ENCODE measurements at places on chromosomes 5 and 9. TPM values are rescaled to one million over a fixed set of nuclear protein-coding genes. Genes with fewer than 3 reads are reported as not detected.

The STPG3 gene
- not detected for polyA plus RNA-seq

The FOXD4L5 gene
- polyA plus RNA-seq = not detected

The PITX1 gene
- not detected for polyA plus RNA-seq

GRCh38 chr5:73126957-73127356, 6.6 kb downstream of the TMEM171 start:
- H3K27me3 ChIP-seq = peaks cover 57% of the 10 kb centered on the region
- H3K36me3 ChIP-seq = no peaks in the 10 kb centered on the region
- H3K4me1 ChIP-seq = peaks cover 5% of the 10 kb centered on the region
- no peak overlapping the region for H3K4me3 ChIP-seq
- no peak overlapping the region for H3K27ac ChIP-seq
- DNase-seq = no peak

DNA sequence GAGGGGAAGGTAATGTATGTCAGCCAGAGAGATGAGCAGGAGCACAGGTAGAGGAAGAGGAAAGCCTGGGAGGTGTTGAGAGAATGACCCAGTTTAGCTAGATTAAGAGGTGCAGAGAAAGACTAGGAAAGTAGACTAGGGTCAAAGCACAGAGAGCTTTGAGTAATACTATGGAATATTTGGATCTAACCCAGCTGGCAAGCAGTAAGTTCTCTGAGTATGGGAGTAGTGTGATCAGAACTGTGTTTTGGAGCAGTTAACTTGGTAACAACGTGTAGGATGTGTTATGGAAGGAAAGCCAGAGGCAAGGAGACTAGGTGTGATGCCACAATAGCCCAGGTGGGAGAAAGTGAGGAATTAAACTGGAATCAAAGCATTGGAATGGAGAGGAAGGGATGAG, 84.9 kb upstream of the PTGER4 start:
- H3K27ac ChIP-seq = peak overlapping the region; percentile 27
- H3K4me1 ChIP-seq = peaks cover 41% of the 10 kb centered on the region
- peaks cover 4% of the 10 kb centered on the region for H3K36me3 ChIP-seq
- DNase-seq = no peak
- H3K27me3 ChIP-seq = no peaks in the 10 kb centered on the region

The DDX4 gene
- not detected for polyA plus RNA-seq

The TAF11L2 gene
- polyA plus RNA-seq = not detected

The ANXA1 gene
- polyA plus RNA-seq = 2.2 TPM

The PCDHA1 gene
- not detected for polyA plus RNA-seq

GRCh38 chr5:81391-82021, 10.5 kb upstream of the PLEKHG4B start:
- no peaks in the 10 kb centered on the region for H3K36me3 ChIP-seq
- no peaks in the 10 kb centered on the region for H3K4me1 ChIP-seq
- H3K4me3 ChIP-seq = no peak overlapping the region
- H3K27ac ChIP-seq = no peak overlapping the region
- DNase-seq = no peak

Measured in naive B cell (primary cell).